ELR (cell line): ENCODE measurements at places on chromosomes 7 and 10.
A peak's percentile ranks its signal among the peaks of the same experiment; 100 is the strongest.

DNA sequence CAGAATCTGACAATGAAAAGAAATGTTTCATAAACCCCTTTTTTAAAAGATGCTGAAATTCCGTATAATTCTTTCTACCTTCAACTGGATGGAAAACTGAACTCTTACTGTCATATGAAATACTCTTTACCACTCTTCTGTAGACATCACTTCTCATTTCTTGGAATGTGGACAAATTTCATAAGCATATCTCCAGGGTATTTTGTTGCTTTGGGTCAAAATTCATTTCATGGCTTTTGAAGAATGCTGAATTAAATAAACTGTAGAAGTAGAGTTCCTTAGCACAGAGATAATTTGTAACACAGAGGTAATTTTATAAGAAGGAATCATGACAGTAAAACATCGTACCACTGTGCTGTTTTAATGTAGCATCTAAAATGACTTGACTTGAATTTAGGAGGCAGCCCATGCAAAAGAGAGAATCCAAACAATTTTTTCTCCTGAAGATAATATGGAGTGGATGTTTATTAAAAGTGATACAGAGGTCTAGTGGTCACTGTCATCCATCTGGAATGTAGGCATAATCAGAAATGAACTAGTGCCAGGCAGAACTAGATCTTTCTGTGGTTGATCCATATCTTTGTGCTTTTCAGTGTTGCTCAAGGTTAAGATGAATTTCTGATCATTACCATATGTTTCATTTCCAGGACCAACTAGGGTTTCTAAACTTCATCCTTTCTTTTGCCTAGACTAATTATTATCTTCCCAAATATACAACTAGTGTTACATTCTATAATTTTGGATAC lies 492.0 kb downstream of the KIF20B start:
- peak; percentile 48 for DNase-seq

- no peak for DNase-seq
Observed at GRCh38 chr7:106010866-106011265, 47.8 kb downstream of the CDHR3 start.

DNA sequence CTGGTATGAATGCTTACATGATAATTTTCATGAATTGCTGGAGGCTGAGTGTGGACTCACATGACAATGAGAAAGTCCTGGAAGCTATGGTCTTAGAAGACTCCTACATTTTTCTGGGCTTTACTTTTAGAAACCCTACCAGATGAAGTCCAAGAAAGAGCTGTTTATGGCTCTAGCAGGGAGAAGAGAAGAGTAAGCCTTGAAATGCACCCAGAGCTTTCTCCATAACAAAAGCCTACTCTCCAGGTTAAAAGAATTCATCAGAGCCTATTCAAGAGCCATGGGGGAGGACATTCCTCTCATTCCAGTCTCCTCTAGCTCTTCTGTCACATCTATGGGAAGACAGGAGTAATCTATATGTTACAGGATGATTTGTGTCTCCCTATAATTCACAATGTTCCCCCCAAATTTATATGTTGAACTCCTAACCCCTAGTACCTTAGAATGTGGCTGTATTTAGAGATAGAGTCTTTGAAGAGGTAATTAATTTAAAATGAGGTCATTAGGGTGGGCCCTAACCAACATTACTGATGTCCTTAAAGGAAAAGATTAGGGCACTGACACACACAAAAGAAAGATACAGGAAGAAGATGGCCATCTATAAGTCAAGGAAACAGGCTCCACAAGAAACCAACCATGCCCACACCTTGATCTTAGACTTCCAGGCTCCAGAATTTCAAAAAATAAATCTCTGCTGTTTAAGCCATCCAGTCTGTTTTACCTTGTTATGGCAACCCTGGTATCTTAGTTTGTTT lies 193.8 kb upstream of the PTER start:
- no peak for DNase-seq

- peak; percentile 2 for DNase-seq
Observed at GRCh38 chr10:53606981-53607380, 834.4 kb upstream of the MBL2 start.

DNA sequence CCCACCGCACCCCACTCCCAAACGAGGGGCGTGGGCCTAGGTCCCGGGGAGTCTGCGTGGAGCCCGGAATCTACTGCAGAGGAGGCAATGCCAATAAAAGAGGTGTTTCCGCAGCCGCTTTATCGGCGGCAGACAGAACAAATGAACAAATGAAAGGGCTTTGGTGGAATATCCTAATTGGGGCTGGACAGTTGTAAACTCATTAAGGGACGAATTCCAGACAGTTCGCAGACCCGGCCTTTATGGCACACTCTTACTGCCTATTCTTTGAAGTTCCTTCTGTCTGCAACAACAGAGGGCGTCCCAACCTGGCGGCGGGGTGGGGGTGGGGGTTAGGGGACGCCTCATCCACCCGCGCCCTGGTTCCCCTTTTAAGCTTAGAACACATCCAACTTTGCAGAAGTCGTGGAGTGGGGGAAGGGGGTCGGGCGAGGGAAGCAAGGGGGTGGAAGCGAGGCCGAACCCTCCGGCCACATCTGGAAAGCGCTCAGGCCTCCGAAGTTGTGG lies 4.1 kb downstream of the HOXA9 start:
- no peak for DNase-seq

- DNase-seq = no peak
Observed at GRCh38 chr10:789831-790701, 100.6 kb upstream of the DIP2C start.

DNA sequence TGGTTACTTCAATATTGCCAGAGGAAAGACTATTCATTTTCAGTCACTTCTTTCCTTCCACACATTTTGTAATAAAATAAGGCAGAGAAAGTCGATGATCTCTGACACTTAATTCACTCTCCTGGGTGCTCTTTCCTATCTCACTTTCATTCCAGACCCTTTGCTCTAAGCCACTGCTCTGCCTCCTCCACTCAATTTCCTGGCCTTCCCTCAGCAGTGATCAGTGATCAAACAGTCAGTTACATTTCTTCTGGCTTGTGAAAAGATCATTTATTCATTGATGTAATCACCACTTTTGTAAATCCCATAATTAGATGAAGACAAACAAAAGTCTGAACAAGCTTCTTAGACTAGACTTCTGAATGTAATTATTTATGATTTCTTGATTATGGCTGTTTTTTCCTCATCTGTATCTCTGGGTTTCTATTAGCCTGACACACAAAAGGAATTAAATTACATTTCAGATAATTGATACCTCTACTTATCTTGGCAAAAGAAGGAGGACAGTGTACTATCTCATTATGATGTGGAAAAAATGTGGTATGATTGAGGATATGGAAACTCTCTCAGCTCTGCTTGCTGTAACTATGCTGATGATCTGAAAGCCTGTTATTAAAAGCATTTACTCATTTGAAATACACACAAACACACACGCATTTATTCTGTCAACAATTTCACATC lies 1102.3 kb downstream of the GRM8 start:
- DNase-seq = no peak

- DNase-seq = no peak
Observed at GRCh38 chr7:50352282-50352681, 47.8 kb downstream of the IKZF1 start.

DNA sequence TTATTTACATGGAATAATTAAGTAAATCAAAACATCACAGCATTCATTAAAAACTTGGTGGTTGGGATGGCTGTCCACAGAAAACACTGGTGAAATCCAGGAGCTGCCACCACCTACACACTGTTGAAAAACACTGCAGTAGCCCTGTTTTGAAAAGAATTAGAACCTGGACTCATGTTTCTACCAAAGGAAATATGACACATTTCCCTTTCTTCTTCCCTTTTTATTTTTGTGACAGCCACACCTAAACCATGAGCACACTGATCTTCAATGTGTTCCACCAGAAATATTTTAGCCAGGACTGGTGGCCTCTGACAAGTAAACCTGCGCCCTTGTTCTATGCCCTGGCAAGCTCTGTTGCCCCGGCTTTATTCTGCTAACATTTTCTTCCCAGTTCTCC lies 3.3 kb downstream of the TMEM140 start:
- no peak for DNase-seq

- DNase-seq = no peak
Observed at GRCh38 chr10:78924319-78925003, 144.3 kb upstream of the ZMIZ1 start.

DNA sequence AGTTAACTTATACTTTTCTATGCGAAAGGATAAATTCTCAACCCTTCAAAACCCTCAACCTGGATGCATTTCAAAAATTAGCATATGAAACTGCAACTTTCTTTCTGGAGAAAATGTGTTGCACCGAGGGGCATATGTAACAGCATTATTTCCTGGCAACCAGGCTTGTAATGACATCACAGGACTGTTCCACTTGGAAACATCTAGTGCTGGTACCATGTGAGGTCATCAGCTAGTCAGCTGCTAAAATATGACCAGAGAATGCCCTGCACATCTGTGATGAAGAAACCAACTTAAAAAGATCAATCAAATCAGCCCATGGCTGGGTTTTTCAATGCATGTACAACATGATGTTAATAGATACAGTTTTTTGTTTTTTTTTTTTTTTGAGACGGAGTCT lies 40.0 kb downstream of the FGFR2 start:
- no peak for DNase-seq

DNA sequence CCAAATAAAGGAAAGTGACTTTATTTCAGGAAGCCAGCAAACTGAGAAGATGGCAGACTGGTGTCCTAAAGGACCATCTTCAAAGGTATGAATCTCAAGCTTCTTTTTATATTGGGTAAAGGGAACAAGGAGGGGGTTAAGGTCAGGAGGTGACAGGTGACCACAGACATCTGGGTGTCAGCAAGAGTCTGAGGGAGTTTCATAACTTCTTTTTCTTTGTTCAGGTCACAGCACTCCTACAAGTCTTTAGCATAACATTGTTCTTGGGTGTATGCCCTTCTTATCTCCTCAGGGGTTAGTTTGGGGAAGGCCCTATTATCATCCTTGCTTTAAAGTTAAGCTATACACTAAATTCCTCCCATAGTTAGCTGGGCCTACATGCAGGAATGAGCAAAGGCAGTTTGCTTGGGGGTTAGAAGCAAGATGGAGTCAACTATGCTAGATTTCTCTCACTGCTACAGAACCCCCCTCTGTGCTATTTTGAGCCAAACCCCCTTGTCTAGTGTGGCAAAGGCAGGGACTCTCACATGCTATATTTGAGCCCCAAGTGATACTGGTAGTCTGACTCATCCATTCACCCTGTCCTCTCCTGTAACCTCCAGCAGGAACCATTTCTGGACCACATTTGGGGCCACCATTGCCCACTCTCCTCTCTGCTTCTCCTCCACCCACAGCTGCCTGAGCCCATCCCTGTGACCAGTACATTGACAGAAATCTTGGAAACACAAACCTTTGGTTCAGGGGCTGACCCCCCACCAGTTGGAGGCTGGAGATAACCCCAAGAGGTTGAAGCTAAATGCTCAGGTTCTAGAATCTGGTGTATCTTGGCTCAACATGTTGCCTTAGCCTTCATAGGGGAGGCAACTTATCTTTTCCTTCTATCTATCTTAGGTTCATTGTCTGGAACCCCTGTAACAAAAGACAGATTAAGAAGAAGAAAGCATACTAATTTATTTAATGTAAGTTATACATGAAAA lies 55.5 kb upstream of the LRGUK start:
- no peak for DNase-seq

DNA sequence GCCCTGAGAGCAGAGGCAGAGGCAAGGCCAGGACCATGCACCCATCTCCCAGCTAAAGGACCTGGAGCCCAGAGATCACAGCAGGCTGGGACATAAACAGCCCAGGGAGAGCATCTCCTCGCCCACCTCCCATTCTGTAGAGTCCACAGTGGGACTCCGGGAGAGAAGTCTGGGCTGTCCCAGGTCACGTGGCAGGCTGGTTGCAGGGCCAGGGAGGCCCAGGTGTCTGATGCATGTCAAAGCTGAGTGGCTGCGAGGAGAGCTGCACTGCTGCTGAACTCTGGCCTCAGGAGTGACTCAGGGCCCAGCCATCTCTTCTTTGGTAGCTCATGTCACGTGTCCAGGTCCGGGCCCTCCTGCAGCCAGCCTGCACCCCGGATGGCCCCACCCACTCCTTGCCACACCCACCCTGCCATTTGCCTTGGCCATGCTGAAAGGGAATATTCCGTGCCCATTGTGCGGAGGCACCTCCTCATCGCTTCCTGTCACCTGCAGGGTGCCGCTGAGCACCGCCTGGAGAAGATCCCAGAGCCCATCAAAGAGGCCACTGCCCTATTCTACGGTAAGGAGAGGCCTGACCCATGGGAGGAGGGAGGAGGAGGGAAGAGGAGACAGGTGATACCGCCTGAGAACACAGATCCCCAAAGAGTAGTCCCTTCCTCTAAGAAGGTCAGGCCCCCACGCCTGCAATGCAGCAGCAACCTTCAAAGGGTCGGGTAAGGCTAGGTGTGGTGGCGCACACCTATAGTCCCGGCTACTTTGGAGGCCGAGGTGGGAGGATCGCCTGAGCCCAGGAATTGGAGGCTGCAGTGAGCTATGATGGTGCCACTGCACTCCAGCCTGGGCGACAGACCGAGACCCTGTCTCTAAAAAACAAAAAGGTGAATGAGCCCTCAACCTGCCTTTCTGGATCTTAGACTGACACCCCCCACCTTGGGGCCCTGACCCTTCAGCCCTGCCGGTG lies 12.6 kb upstream of the SH2B2 start:
- no peak for DNase-seq

GRCh38 chr7:159012353-159013069 lies 132.2 kb downstream of the VIPR2 start:
- no peak for DNase-seq

DNA sequence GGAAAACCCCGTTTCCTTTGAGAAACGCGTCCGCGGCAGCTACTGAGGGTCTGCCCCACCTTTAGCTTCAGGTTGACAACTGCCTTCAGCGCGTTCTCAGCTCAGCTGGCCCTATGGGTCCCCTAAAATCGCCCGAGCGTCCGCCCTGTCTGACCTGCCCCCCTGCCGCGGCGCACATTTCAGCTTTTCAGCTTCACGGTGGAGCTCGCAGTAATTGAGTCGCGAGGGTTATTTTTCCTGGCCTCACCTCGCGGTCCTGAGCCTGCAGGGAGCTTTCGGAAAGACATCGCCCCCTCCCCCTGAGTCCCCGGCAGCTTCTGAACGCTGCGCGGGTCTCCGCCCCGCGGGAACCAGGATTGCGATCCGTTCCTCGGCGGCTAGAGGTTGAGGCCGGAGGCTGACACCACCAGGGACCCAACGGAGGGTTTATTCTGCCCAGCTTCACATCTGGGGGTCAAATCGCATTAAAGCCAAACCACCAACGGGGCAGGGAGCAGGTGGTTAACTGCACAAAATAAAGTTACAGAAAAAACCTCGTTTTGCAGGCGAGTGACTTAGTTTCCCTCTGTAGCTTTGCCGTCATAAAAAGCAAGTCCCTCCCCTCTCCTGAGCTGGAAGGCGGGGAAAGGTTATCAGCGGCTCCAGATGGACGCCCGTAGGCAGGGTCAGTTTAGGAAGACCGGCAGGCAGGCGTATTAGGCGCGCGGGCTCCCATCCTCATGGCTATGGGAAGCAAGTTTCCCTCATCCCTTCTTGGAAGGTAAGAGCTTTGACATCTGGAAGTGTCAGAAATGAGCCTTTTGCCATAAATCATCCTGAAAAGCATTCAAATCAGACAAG lies 11.0 kb downstream of the TWIST1 start:
- peak; percentile 65 for DNase-seq

GRCh38 chr10:90604636-90605035 lies 253.2 kb downstream of the HTR7 start:
- DNase-seq = no peak
